ENCODE measurements at places on chromosomes 2 and 18.

DNA sequence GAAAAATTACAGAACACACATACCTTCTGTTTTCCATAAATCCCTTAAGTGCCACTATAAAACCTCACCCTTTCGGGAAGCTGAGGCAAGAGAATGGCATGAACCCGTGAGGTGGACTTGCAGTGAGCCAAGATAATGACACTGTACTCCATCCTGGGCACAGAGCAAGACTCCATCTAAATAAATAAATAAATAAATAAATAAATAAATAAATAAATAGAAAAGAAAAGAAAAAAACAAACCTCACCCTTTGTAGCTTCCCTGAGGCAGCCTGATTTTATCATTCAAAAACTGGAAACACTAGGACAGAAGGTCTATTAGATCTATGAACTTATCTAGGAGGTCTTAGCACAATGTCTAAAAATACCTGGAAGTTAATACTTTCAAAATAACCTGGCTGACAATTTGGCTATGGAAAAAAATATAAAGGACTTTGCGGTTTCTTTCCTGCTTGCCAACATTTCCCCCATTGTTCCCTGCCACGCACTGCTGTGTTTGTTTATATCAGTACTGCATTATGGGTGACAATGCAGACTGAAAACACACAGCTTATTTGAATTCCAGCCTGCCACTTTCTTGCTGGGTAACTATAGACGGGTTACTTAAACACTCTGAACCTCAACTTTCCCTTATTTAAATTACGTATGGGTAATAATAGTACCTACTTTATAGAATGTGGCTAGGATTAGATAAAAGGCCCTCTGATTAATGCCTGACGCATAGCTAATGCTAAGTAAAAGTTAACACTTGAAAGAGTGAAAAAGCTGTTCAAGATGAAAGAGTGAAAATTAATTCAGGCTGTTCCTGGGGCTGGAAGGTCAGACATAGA lies 313.0 kb downstream of the RDH14 start:
- DNase-seq, result peak; percentile 50

- no peak for DNase-seq
These were observed 748.2 kb upstream of the CELF4 start for GRCh38 chr18:38313831-38314230.

DNA sequence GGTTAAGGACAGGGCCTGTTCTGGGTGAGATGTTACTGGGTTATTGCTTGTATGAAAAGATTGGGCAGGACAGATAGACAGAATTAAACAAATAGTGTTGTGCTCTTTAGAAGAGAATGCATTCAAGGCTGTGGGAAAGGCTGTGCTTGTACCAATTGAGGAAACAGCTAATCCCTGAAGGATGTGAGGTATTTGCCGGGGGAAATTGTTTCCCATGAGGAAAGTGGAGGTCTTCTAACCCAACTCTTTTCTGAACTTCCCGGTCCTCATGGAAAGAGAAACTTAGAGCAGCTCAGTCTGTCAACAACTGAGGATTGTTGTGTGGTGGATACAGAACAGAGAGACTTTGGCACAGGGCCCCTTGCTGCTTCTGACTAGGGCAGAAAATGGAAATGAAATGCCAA lies 9.5 kb downstream of the SLC1A4 start:
- no peak for DNase-seq

DNA sequence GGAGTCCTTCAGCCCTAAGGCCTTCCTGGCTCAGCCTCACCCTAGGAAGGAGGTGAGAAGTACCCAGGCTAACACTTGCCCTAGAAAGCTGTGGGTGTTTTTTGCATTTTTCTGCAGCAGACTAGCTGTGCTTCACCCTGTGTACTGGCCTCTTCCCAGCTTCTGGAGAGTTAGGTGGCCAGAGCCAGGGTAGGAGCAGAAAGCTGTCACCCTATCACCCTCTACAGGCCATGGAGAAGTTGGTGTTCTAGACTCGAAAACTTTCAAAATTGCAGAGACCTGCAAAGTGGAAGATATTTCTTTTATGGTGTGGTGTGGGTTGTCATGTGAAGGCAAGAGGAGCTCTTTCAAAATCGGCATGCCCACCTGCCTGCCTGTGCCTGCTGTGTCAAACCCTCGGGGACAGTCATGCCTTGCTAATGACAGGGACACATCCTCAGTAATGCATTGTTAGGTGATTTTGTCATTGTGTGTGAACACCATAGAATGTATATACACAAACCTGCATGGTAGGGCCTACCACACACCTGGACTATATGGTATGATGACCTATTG lies 29.8 kb downstream of the EHD3 start:
- DNase-seq, result no peak

GRCh38 chr2:98946855-98947254 lies 10.8 kb upstream of the CRACDL start:
- no peak for DNase-seq

DNA sequence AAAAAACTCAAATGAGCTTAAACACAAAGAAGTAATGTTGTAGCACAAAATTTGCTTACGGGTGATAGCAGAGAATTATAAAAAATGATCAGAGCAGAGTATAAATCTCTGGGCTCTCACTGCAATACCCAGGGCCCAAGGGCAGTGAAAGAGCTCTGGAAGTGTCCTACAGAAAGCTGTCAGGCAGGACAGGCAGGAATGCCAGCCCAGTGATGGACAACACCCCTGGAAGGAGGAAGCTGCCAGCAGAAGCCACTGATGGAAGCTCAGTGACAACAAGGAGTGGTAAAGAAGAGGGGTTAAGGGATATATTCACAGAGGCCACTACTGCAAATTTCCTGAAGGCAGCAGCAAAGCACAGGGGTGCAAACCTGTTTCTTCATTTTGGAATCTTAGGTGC lies 214.9 kb downstream of the L3MBTL4 start:
- DNase-seq, result no peak

- no peak for DNase-seq
These were observed 1468.4 kb upstream of the NXPH2 start for GRCh38 chr2:140248623-140249022.

DNA sequence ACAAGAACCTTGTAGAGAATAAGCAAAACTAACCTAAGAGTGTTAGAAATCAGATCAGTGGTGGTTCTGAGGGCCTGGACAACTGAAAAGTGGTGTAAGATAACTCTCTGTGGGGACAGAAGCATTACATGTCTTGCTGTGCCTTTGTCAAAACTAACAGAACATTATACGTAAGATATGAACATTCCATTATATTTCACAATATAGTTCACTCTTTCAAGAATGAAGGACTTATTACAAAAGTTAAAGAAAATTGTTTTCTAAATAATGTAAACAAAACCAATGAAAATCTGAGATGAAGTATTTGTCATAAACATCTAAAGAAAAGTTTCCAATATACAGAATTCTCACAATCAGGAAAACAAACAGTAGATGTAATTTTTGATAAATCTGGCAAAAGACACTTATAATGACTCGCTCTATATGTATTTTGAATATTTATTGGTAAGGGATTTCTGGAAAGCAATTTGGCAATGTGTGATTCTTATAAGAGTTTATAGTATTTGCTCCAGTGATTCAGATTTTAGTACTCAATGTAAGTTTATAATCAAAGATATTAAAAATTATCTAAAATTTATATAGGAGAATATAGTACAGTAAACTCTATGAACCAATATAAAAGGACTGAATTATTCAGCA lies 258.4 kb downstream of the CD226 start:
- no peak for DNase-seq

DNA sequence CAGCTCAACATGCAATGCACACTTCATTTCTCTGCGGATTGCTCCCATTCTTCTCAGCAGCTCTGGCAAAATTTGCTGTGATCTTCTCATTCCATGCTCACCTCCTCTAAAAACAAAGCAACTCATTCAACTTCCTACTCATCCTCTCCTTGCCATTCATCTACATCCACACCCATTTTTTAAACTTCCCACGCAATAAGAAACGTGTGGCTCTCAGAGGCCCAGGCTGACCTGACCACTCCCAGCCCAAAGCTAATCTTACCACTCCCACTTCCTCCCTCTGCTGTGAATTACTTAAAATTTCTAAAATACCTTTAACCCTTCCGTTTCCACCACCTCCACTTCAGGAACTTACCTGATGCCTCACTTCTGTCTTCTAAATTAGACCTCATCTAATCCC lies 15.2 kb downstream of the ABCB11 start:
- DNase-seq, result no peak

DNA sequence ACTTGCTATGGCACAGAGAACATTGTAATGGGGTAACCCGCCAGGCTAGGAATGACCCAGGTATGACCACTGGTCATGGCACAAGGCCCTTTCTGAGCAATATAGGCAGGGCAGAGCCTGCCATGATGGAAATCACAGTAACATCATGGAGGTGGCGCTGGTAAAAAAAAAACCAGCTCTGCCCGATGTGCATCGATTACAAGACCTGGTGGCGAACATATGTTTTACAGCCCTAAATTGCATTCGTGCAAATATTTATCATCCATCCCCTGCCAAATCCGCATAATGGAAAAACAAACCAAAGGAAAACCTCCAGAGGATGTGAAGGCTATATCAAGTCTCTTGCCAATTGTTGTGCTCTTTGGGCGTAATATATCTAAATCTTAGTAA lies 60.6 kb downstream of the SEMA4F start:
- DNase-seq, result no peak

GRCh38 chr2:61493523-61493942 lies 22.6 kb upstream of the USP34 start:
- DNase-seq, result no peak

- DNase-seq, result no peak
These were observed 45.3 kb downstream of the FOSL2 start for GRCh38 chr2:28437918-28438317.

GRCh38 chr2:14690926-14691325 lies 58.4 kb downstream of the LRATD1 start:
- DNase-seq, result no peak

DNA sequence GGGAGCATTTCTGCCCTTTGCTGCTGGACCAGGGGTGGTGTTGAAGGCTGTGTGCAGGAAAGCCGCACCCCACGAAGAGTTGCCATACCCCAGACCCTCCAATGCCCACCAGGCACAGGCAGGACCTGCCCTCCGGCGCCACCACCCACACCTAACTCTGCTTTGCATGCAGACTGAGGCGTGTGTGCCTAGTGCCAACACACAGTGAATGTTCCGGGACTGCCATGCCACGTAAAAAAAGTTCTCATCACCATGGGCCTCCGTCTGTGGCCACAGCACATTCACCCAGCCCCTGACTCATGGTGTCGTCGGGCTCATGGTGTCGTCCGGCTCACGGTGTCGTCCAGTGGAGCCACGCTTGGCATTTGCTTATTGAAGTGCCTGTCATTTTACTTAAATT lies 184.9 kb upstream of the RAB6C start:
- no peak for DNase-seq

- DNase-seq, result no peak
These were observed 628.6 kb upstream of the ID2 start for GRCh38 chr2:8053216-8053615.

- DNase-seq, result no peak
These were observed 34.2 kb downstream of the TMEM131 start for GRCh38 chr2:97961534-97961933.

DNA sequence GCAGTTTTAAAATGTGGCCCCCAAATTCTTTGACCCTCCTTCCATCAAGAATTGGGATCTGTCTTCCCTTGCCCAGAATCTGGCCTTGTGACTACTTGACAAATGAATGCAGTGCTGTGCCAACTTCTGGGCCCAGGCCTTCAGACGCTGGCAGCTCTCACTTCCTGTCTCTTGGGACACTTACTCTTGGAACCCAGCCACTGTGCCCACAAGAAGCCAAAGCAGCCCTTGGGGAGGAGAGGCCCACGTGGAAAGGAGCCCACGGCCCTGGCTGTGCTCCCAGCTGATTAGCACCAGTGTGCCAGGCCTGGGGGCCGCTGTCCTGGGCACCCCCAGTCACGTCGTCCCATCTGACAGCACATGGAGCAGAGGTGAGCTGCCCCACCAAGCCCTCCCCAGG lies 56.6 kb downstream of the RPL37A start:
- peak; percentile 91 for DNase-seq
